IPS DF 6.9 (cell line): ENCODE measurements at places on chromosomes 5 and 9.

DNA sequence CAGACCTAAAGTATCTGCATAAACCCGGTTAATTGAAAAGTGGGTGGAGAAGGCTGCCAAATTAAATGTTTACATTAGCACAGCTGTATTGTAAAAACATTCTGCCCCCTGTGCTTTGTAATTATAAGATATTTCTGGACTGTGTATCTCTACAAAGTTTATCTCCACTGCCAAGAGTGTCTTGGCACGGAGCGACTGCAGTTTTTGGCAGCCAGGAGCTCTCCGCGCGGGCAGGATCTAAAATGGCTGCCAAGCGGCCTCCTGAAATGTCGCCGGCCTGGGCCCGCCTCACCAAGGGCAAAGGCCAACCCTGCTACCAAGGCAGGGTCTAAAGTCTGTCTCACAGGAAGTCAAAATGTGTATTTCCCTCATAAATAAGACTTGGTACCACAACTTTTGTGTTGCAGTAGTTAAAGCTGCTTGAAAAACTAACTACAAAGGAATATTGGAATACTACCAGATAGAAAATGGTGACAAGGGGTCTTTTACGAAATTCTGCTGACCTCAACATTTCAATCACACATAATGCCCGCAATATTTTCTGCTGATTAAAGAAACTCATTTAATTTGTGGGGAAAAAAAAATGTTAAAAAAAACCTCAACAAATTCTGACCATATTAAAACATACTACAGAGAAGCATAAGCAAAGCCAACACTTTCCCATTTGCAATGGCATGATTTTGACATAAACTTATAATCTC lies 110.4 kb downstream of the NFIB start:
- no peak for DNase-seq
- no peaks in the 10 kb centered on the region for H3K4me1 ChIP-seq
- H3K36me3 ChIP-seq = no peaks in the 10 kb centered on the region
- H3K27me3 ChIP-seq = no peaks in the 10 kb centered on the region
- no peak overlapping the region for H3K27ac ChIP-seq

- H3K4me1 ChIP-seq = no peaks in the 10 kb centered on the region
- H3K27me3 ChIP-seq = no peaks in the 10 kb centered on the region
- no peak for DNase-seq
- no peak overlapping the region for H3K4me3 ChIP-seq
Measured at GRCh38 chr5:31023105-31023504, 170.4 kb upstream of the CDH6 start.

DNA sequence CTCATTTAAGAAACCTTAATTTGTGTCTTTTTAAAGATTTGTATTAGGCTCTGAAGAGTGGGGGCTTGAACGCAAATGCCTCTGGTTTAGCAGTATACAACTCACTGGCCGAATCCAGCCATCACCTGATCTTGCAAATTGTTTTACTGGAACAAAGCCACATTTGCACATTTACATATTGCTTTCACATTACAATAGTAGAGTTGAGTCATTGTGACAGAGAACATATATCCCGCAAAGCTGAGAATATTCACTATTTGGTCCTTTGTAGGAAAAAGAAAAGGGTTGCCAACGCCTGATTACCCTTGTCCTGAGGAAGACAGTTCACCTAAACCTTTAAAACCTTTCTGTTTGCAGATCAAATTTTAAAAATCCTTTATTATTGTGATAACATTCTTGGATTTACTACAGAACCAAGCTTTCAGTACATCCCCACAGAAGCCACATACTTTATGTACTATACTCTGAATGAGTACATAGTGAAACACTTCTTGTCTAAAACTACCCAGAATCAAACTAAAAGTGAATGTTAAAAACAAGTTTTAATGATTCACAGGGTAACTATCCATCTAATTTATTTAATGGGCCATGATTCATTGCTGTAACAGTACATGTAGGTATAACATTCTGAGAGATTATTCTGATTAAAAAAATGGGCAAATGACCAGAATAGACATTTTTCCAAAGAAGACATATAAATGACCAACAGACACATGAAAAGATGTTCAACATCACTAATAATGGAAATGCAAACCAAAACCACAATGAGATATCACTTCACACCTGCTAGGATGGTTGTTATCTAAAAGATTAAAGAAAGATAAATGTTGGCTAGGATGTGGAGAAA lies 161.0 kb downstream of the SLC25A46 start:
- H3K36me3 ChIP-seq = no peaks in the 10 kb centered on the region
- H3K27ac ChIP-seq = no peak overlapping the region
- no peak overlapping the region for H3K4me3 ChIP-seq
- DNase-seq = no peak
- H3K27me3 ChIP-seq = no peaks in the 10 kb centered on the region

DNA sequence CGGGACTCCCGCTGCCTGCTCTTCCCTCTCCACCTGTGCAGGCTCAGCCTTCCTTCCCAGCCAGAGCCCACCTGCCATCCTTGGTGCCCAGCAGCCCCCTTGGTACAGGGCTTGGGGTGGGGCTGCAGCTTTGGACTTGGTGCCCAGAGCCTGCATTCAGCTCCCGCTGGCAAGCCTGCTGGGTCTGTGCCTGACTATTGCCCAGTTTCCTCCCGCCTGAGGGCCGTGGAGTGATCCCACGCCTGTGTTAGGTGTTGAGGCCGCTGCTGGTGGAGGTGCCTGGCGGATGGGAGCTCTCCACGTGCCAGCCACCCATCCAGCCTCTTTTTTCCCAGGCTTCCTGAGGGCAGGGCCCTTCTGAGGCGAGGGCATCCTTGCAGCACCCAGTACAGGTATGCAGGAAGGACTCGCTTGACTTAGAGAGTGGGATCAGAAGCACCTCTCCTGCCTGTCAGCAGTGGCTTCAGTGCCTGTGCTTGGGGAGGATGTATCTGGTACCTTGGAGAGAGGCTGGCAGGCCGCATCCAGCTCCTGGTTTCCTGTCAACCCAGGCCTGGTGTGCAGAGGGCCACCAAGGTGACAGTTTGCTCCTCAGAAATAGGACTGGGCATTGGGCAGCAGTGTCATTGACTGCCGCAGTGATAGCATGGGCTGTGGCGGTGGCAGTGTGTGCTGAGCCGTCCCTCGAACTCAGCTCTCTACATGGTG lies 7.8 kb downstream of the RXRA start:
- no peak overlapping the region for H3K27ac ChIP-seq
- H3K4me3 ChIP-seq = no peak overlapping the region
- H3K4me1 ChIP-seq = peaks cover 4% of the 10 kb centered on the region; the same call in 1 of the 2 replicates
- H3K27me3 ChIP-seq = no peaks in the 10 kb centered on the region
- no peaks in the 10 kb centered on the region for H3K36me3 ChIP-seq
- DNase-seq = no peak

DNA sequence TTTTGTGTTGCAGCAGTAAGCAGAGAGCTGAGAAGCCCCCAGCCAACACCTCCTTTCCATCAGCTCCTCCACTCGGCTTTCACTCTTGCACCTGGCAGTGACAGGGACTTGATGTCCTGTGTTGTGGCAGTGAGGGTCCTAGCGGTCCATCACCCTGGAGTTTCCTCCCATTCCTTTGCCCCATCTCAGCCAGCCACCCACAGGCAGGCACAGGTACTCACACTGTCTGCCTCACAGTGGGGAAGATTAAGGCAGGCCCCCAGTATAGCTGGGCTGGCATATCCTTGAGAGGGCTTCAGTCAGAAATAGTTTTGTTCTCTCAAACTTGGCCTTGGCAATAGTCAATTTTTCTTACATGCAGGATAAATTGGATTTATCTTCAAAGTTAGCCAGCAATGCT lies 362.7 kb downstream of the GADD45G start:
- no peaks in the 10 kb centered on the region for H3K27me3 ChIP-seq
- H3K27ac ChIP-seq = no peak overlapping the region
- no peak for DNase-seq
- no peaks in the 10 kb centered on the region for H3K4me1 ChIP-seq

DNA sequence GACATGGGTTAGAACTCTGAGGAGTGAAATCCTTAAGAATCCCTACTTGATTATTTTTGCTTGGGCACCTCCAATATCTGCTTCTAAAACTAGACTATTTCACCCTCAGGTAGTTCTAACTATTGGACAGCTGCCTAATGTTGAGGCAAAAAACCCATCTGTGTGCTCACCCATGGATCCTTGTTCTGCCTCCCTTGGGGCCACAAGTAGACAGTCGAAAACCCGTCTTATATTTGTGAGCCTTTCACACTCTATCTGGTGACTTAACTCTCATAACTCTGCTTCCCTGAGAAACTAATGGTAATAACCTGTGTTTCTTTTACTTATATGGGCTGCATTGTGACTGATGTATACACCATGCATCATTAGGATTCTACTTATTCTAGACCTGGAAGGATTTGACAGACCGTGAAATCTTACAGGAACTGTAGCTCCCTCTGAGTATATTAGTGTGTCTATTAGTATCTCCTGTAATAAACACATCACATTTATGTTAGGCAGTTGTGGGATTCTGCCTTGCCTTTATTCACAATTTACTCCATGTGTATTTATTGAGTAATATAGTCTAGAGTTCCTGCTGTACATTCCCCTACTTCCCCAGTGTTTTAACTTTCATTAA lies 94.6 kb upstream of the SGCD start:
- H3K27me3 ChIP-seq = no peaks in the 10 kb centered on the region
- no peak overlapping the region for H3K4me3 ChIP-seq
- H3K27ac ChIP-seq = no peak overlapping the region

DNA sequence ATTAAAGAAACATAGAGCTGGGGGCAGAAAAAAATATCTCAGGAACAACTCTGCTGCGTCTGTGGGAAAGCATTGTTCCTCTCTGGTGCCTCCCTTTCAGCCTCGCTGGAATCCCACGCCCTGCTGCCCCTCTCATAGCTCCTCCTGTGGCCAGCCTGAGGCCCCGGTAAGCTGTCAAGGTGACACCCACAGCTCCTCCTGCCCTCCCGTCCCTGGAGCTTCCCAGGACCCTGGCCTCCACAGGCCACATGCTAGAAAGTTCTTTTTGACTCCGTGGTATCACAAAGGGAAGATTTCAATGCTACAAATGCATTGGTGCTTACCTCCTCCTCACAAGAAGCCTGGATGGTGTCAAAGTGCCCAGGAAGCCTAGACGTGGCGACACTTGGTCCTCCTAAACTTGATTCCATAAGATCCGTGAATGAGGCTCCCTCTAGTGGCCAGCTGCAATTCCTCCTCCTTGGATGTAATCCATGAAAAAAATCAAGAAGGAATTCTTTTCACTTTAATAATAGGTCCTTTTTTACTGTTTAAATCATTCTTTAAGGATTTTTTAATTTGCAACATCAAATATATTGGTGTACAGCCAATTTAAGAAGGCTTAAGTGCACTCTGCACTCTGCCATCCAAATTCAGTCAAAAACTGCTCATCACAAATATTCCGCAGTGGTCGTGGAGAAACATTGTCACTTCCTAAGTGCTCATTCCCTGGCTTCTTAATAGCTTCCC lies 104.9 kb downstream of the CFAP90 start:
- no peaks in the 10 kb centered on the region for H3K36me3 ChIP-seq
- no peak overlapping the region for H3K27ac ChIP-seq
- H3K4me3 ChIP-seq = no peak overlapping the region
- peak; percentile 55 for DNase-seq
